BJ (cell line): ENCODE measurements at places on chromosomes 5 and 9.

GRCh38 chr5:12204761-12205160, 300.5 kb upstream of the CTNND2 start:
- DNase-seq, result no peak

- no peak for DNase-seq
Measured at GRCh38 chr9:72155301-72155700, 6.1 kb downstream of the GDA start.

DNA sequence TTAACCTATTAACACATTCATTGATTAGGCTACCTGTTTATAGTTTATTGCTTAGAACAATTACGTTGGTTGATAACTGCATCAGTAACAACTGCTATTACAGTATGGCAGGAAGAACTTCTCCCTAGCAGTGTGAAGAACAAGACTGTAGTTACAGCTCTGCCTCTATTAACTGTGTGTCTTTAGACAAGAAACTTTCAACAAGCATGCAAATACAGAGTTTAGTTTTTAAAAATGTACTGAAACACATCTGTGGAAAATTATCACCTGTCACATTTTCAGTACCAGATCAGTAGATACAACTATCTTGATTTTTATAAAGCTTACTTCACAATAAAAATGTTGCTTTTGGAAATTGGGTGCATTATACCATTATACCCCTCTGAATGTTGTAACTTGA, 22.2 kb downstream of the ELL2 start:
- DNase-seq, result no peak

DNA sequence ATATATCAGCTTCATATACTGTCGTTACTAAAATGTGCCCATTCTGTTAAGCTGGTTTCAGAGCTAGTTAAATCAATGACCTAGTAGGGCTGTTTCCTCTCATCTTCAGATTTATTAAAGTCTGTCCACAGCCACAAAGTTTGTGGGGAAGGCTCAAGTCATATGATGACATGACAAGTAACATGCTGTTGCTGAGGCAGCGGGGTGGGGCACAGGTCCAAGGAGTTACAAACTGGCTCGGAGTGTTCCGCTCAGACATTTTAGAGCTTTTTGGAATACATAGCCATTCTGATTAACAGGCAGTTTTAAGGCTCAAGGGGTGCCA, 2.7 kb upstream of the ANP32B start:
- no peak for DNase-seq

- DNase-seq, result no peak
Measured at GRCh38 chr5:74082512-74083055, 456.6 kb downstream of the ARHGEF28 start.

DNA sequence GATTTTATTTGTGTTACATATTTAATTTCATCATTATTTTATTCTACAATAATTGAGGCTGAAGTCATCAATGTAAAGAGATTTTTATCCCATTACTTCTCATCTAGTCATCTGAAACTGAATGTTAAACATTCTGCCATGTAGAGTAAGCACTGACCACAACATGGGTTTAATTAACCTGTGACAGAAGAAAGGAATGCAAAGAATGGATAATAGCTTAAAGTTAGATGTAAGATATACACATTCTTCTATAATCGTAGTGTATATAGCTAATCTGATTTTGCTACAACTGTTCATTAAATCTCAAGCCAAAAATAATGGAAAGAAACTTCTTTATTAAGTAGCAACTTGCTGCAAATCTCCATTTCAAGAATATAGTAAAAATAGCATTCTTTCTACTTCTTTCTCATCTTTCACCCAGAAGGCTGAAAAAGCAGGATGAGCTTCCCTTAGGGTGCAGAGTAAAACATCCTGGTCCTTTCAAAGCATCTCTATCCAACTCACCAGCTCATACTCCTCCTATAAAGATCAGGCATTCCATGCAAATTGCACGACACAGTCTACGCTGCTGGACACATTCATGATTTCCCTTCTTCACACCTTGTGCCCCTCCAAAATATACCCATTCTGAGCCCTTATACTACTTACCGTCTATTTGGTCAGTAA, 115.2 kb downstream of the EFNA5 start:
- DNase-seq, result no peak

- DNase-seq, result no peak
Measured at GRCh38 chr5:146105477-146105876, at the start of gene PLAC8L1. Gene PLAC8L1, minus strand, starts transcription at chr5:146105577. Its CDS starts 1,266 bp downstream, at chr5:146104311.
